H9 (cell line): ENCODE measurements at places on chromosomes 4 and X. TPM values are rescaled to one million over a fixed set of nuclear protein-coding genes. Genes with fewer than 3 reads are reported as not detected.

COL25A1 gene
- total RNA-seq, result 4.2 and 4.6 TPM in 2 replicates

CTAG1A gene
- total RNA-seq, result not detected in 2 replicates

TLR1 gene
- total RNA-seq, result not detected in 2 replicates

PAK3 gene
- total RNA-seq, result 7.5 and 7.8 TPM in 2 replicates

PAGE2 gene
- total RNA-seq, result not detected in 2 replicates

HSFX4 gene
- not detected in 2 replicates for total RNA-seq

EREG gene
- total RNA-seq, result not detected in 2 replicates

PRMT9 gene
- total RNA-seq, result 10.0 and 10.5 TPM in 2 replicates

MAPK10 gene
- total RNA-seq, result 4.6 and 4.7 TPM in 2 replicates

MAGEE1 gene
- 4.2 and 4.8 TPM in 2 replicates for total RNA-seq

- peak; percentile 88 for DNase-seq
Measured at GRCh38 chr4:139556071-139556723, at the start of gene SETD7. SETD7 (minus strand) TSS chr4:139556219; CDS start chr4:139556137, 82 bp downstream.

- DNase-seq, result no peak
Measured at GRCh38 chrX:69313617-69314290, 148.5 kb upstream of the PJA1 start.

- DNase-seq, result no peak
Measured at GRCh38 chr4:7854697-7855370, 84.8 kb downstream of the AFAP1 start.

DNA sequence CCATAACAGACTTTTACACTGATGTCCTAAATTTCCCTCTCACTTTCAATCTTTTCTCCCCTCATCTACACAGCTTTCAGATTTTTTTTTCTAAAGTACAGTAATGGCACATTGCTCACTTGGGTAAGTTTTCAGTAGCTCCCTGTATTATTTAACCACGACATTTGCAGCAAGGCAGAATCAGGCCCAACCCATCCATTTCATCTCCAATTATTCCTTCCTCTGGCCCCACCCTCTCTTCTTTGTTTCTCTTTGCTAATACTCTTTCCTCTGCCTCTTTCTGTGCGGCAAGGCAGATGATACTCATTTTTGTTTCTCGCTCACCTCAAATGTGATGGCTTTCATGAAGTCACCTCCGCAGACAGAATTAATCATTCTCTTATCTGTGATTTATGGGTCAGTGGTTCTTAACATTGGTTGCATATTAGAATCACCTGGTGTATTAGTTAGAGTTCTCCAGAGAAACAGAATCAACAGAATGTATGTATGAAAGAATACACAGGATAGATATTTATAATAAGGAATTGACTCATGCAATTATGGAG lies 43.4 kb upstream of the GATB start:
- DNase-seq, result no peak

DNA sequence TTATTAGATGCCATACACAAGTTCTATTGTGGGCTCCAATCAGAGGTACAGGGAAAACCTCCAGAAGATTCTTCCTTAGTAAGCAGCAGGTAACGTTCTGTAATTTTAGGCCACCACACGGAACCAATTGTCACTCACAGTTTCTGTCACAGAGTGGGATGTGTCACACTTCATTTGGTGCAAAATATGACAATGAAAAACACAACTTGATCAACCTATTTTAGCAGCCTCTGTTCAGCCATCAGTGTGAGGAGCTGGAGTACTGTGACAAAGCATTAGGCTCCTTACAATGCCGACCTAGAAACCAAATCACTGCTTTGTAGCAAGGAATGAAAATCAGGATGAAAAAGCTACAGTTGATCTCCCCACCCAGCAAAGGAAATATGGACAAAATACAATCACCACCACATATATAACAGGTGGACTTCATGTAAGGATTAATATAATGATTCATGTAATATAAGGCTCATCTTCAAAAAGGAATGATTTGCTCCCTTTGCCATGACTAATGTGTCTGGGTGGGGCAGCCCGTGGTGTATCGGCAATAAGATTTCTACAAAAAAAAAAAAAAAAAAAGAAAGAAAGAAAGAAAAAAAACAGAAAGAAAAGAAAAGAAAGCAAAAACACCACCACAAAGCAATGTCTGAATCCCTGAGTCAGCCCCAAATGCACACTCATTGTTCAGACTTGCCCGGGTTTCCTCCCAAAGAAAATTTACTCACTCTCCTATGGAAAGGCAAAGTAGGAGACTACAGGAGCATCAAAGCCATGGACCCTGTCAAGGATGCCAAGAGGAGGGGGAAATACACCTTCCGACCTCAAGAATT lies 36.0 kb downstream of the SLC9A7 start:
- no peak for DNase-seq

DNA sequence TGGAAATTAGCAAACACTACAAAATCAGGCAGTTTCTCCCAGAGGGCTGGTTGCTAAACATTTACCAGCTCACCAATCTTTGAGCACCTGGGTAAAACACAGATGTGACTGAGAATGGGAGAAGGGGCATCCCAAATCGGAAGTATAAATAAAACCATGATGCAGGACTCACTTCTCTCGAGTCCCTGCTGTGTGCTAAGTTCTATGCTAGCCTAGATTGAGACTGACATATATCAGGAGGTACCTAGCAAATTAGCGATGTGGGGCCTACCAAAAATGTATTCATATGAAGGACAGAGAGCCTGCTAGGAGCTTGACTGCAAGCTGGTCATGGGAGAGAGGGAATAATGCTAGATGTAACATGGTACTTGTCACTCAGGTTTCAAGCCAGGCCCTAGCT lies 171.9 kb upstream of the PGRMC2 start:
- DNase-seq, result no peak

DNA sequence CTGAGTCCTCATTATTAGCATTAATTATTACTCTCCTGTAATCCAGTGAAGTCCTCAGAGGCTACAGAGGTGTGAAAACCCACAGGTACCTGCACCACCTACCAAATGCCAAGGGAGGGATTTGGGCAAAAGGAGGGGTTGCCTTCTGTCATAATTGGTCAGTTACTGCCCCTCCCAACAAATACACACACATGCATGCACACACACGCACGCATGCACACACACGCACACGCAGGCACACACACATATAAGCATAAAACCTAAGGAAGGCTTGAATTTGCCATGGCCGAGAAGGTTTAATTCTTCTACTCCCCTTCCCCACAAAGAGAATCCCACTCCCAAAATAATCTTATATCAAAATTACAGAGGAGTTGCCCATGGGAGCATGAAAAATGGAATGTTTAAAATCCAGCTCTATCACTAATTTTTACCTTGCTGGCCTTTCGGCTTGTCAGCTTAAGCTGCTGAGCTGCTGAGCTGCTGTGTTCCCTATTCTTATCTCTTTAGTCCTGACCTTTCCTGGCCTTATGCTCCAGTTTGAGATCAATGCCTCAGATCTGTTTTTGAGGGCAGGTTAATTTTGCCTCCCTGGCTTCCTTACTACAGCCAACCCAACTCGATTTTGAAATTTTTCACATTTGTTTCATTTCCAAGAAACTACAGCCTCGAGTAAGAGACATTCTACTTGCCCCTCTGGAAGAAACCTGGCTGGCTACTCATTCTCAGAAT lies 95.0 kb downstream of the CAMK2D start:
- no peak for DNase-seq

DNA sequence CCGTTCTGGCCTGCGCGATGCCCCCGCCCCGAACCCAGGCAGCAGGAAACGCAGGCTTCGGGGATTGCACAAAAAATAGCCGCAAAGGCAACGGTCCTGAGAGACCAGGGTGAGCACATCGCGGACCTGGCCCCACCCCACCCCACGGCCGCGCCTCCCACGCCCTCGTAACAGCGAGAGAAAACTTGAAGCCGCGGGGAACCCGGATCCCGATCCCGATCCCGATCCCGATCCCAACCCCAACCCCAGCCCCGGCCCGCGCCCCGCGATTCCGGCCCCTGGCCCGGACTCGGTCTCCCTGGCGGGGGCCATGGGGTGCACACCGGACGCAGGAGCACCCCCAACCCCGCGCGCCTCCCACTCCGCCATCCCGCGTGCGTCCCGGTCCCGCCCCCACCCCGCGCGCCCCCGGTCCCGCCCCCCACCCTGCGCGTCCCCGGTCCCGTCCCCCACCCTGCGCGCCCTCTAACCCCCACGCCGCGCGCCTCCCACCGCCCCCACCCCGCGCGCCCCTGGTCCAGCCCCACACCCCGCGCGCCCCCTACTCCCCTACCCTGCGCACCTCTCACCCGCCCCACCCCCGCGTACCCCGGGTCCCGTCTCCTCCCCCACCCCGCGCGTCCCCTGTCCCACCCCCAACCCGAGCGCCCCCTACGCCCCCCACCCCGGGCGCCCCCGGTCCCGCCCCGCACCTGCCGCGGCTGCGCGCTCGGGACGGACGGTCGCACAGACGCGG lies 29.0 kb downstream of the NOP14 start:
- DNase-seq, result no peak

DNA sequence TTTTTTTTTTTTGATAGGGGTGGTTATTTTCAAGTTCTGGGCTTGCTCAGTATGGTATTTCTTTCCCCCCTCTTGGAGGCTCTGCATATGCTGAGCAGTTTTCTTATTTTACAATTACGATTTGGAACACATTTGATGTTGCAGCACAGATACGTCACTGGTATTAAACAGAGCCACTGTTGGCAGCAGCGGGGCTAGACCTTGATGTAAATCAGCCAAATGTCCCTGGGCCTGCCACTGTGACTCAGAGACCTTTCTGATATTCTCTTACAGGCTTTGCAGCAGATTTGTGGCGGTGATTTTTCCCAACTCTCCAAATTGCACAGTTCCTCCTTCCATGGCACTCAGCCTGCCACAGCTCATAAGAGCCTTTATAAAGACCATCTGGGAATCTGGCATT lies 81.1 kb downstream of the VMA21 start:
- DNase-seq, result no peak

- no peak for DNase-seq
Measured at GRCh38 chr4:163568843-163569242, 74.4 kb downstream of the TMA16 start.

DNA sequence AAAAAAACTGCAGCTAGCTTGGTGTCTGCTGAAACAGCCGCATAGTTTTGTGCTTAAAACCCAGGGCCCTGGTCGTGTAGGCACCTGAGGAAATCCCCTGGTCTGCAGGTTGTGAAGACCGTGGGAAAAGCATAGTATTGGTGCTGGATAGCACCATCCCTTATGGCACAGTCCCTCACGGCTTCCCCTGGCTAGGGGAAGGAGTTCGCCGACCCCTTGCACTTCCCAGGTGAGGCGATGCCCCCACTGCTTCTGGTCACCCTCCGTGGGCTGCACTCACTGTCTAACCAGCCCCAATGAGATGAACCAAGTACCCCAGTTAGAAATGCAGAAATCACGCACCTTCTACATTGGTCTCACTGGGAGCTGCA lies 1105.1 kb downstream of the STPG2 start:
- DNase-seq, result no peak

DNA sequence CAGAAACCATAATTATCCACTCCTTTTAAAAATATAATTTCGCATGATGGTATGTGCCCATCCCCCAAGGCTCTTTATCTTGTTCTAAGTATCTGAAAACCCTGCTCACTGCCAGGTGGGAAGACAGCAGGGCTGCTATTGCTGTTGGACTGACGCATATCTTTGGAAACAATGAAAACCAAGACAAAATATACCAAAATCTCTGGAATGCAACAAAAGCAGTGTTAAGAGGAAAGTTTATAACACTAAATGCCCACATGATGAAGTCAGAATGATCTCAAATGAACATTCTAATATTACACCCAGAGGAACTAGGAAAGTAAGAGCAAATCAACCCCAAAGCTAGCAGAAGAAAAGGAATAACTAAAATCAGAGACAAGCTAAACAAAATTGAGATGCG lies 162.0 kb downstream of the FAM47B start:
- DNase-seq, result no peak

DNA sequence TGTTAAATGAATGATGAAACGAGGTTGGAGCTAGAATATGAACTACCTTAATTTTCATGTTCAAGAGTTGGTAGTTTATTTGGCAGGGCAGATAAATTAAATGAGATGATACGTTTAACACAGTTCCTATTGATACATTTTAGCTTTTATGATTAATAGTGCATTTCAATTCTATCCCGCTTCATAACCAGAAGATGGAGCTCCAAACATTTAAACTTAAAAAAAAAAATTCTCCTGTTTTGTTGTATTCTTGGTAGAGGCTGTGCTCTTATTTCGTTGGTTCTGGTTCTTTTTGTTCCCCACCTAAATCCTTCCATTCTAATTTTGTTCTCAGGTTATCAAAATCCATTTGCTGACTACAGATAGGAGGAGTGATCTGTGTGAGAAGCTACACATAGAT lies 71.8 kb upstream of the PTPN13 start:
- no peak for DNase-seq

- DNase-seq, result no peak
Measured at GRCh38 chr4:64737026-64737853, 328.0 kb upstream of the TECRL start.

DNA sequence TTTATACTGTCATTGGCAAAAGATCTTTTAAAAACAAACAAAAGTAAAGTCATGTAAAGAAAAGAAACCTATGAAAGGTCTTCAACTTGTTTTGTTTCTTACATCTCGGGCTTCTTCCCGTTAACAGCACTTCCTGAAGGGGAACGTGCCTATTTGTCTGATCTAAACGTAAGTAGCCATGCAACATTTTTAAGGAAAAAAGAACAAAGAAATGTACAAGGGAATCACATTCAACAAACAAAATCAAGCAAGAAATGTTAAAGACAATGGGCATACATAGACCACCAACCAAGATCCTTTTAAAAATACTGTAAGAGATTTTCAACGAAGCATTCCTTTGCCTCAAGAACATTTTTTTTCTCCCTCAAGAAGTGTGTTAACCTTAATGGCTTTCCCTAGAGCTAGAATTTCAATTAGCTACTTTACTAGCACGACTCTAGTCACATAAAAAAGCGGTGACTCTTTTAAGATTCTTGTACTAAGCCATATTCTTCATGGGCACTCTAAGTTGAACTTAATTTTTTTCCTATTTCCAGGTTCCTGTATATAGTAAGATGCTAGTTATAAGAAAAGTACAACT lies 112.0 kb upstream of the TTC29 start:
- DNase-seq, result no peak

DNA sequence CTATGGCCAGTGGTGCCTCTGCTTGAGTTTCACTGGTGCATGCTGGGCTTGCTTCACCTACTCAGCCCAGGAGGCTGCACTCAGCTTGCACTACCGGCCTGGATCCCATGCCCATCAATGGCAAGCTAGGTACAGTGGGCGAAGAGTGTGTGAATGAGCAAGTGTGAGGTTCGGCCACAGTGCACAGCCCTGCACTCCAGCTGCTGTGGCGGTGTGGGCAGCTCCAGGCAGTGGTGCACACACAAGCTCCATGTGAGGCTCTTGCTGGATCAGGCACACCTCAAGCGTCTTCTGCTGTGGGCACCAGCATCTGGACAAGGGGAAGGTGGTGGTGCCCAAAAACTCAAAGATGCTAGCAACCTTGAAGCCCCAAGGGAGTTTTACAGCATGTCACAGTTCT lies 820.9 kb upstream of the LCORL start:
- no peak for DNase-seq

DNA sequence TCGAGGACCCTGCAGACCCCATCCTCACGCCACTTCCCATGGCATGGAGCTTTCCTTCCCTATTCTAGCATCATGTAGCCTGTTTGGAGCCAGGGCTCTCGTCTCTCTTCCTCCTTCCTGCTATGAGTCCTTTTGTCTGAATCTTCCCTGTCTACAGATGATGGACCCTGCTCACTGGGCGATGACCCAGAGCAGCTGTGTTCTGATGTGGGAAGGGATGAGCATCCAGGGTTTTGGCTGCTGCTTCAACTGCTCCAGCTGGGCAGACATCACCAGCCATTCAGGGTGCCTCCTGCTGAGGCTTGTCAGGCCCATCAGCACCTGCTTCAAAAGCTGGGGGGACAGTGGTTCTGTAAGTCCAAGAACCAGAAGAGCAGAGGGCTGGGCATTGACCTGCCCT lies 3.2 kb upstream of the CCKAR start:
- DNase-seq, result no peak

GRCh38 chr4:124325690-124326089 lies 386.8 kb downstream of the ANKRD50 start:
- DNase-seq, result no peak
